ENCODE measurements at places on chromosomes 12 and 14.

DNA sequence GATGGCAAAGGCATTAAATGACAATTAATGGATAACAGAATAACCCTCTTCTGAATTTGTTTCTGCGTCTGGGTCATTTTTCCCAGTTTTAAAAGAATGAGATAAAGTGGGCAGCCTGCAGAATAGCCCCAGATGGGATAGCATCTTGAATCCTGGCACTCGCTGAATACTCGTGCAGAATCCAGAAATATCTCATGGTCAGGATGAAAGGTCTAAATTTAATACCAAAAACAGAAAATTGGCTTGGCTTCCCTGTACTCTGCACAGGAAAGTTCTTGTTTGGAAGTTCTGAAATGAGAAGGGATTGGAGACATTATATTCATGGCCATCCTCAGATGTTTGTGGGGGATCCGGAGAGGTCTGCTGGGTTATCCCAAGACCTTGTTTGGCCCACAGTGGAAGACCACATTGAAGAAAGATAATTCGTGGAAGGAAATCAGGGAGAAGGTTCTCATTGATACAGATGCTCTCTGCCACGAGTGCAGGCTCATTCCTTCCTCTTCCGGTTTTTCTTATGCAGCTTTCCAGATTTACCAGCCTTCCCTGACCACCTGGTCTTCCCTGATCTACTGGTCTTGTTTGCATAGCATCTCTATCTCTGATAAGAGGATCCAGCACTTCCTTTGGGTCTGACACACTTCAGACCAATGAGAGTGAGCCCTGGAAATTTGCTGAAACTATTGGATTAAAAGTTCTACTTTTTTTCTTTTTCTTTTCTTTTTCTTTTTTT lies 6.0 kb upstream of the IFT81 start:
- no peak for DNase-seq

GRCh38 chr12:132084621-132085290 lies 59.4 kb downstream of the DDX51 start:
- peak; percentile 51 for DNase-seq

DNA sequence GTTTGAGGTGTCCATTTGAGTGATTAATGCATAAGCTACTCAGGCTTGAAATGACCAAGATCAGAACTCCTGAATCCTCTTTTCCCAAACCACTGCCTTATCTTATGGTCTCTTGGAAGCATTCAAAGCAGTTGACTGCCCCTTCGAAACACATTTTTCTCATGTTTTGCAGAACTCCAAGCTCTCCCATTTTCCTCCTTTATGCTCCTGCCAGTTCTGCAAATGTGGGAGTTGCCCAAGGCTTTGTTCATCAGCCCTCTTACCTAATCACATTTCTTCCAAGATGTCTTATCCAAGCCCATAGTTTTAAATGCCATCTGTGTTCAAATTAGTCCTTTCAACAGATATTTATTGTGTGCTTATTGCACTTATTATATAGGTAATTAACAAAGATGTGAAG lies 1.8 kb upstream of the DNAAF2 start:
- DNase-seq: no peak

- peak; percentile 87 for DNase-seq
Measured at GRCh38 chr12:43285159-43285598, 266.8 kb downstream of the ADAMTS20 start.

GRCh38 chr12:109510196-109510595 lies 32.8 kb downstream of the UBE3B start:
- no peak for DNase-seq

All from PC-3 (cell line).